ENCODE measurements at places on chromosomes 4 and X.

GRCh38 chr4:100359441-100359840, 158.4 kb downstream of the EMCN start:
- no peak for DNase-seq

- DNase-seq: no peak
Observed at GRCh38 chr4:149344436-149344835, 471.2 kb downstream of the IQCM start.

- DNase-seq: peak; percentile 69
Observed at GRCh38 chr4:122798101-122798500, 28.5 kb upstream of the FGF2 start.

GRCh38 chr4:153021276-153021675, 85.2 kb downstream of the FHDC1 start:
- no peak for DNase-seq

- no peak for DNase-seq
Observed at GRCh38 chr4:12379191-12379590, 950.5 kb upstream of the HS3ST1 start.
